ENCODE measurements at places on chromosomes 3 and 15.
A peak's percentile ranks its signal among the peaks of the same experiment; 100 is the strongest.

GRCh38 chr15:70777170-70777926, 14.0 kb upstream of the UACA start:
- DNase-seq, result no peak

DNA sequence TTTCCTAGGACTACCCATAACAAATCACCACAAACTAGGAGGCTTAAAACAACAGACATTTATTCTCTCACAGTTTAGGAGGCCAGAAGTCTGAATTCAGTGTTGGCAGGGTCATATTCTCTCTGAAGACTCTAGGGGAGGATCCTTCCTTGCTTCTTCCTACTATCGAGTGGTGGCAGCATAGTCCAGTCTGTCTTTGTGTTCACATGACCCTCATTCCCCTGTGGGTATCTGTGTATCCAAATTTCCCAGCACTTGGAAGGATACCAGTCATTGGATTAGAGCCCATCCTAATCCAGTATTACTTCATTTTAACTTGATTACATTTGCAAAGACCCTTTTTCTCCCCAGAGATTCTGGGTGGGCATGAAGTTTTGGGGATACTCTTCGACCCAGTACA, 63.8 kb downstream of the GMPS start:
- no peak for DNase-seq

DNA sequence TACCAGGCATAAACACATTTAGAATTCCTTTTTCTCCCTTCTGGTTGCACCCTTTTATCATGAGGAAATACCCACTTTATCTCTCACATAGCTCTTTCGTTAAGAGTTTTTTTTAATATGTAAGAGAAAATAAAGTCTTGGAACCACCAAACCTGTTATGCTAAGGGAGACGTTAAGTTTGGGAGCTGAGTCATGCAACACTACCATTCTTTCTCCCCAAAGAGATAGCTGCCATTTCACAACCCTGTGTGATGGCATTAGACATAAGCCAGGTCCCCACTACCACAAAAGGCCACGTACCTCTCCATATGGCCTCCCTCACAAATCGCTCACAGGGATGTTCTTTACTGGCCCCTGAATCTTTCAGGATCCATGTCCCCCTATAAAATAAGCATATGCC, 7.6 kb upstream of the NIPA1 start:
- no peak for DNase-seq

- DNase-seq, result peak; percentile 20
Observed at GRCh38 chr15:90482124-90483011, 47.4 kb upstream of the CRTC3 start.

GRCh38 chr3:70277304-70277703, 35.1 kb downstream of the MDFIC2 start:
- no peak for DNase-seq

DNA sequence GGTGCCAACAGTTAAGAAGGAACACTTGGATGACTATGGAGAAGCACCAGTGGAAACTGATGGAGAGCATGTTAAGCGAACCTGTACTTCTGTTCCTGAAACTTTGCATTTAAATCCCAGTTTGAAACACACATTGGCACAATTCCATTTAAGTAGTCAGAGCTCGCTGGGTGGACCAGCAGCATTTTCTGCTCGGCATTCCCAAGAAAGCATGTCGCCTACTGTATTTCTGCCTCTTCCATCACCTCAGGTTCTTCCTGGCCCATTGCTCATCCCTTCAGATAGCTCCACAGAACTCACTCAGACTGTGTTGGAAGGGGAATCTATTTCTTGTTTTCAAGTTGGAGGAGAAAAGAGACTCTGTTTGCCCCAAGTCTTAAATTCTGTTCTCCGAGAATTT, 3.0 kb downstream of the SKIL start:
- DNase-seq, result no peak

- peak; percentile 18 for DNase-seq
Observed at GRCh38 chr15:41940441-41940857, 31.9 kb downstream of the EHD4 start.

DNA sequence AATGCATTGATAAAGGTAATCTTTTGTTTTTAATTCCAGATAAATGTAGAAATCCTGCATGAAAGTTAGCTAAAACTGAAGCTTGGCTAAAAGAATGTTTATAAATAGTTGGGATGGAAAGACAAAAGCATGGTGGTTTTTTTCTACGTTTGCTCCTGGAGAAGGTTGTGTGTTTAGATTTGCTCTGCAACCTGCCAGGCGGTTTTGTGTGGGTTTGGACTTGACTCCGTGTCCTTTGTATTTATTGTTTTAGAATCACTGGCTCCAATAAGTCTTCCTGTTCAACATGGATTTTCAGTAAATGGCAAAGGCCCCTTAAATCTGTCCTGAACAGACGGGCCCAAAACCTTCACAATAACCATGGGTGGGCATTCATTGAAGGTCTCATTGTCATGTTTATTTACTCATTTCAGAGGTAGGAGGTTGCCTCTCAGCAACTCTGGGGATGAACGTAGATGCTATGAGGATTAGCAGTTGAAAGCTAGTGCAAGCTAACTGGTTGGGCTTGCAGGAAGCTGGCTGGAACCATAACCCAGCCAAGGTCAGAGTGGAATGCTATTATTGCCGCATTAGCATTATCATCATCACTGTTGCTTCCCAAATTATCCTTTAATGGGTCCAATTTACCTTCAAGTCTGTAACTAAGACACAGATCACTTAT, 60.6 kb upstream of the ADAMTS9 start:
- DNase-seq, result no peak

DNA sequence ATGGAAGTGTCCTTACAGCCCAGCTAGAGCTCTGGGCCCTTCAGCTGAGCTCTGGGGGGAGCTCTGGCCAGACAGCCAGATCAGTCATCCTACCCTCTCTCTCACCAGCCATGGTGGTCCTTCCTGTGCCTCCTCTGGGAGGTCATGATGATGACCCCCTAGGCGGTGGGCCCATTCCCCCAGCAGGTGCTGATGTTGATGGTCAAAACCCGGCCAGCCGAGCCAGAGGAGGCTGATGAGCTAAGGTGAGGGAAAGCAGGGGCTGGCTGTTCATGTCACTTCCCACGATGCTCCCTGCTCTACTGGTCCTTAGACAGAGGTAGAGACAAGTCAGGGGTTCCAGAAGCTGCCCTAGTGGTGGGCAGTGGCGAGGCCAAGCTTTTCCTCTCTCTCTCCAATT, 35.0 kb downstream of the GRAMD2A start:
- no peak for DNase-seq

DNA sequence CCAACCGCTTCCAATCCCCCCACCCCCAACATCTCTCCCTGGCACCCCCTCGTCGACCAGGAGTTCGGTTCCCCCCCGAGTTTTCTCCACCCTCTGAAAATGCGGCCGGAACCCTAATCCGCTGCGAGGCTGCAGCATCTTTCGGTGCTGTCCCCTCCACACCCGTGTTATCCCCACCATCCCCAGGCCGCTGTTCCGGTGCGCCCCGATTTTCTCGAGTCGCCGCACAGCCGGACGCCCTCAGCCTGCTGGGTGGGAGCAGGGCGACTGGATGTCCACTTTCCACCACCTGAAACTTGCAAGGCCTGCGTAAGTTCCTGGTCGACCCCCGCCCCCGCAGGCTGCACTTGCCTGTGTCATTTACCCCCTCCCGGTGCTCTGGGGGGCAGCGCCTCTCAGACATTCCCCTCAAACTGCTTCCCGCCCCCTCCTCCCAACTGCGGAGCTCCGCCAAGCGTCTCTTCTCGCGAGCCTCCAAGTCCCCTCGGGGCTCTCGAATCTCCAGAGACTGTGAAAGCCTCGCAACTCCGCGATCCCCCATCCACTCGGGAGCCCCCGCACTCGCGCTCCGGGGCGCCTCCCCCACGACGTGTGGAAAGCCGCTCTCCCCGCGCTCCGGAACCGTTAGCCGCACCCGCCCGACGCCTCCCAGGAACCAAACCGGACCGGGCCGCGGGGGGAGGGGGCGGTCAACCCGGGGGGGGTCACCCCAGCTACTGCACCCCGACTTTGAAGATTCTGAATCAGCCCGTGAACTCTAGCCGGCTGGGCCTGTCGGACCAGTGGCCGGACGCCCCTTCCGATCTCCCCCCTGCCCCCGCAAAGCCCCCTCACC, 566 bp downstream of the ETV5 start:
- DNase-seq, result no peak

GRCh38 chr3:129663045-129663446, 56.6 kb upstream of the PLXND1 start:
- DNase-seq, result no peak

DNA sequence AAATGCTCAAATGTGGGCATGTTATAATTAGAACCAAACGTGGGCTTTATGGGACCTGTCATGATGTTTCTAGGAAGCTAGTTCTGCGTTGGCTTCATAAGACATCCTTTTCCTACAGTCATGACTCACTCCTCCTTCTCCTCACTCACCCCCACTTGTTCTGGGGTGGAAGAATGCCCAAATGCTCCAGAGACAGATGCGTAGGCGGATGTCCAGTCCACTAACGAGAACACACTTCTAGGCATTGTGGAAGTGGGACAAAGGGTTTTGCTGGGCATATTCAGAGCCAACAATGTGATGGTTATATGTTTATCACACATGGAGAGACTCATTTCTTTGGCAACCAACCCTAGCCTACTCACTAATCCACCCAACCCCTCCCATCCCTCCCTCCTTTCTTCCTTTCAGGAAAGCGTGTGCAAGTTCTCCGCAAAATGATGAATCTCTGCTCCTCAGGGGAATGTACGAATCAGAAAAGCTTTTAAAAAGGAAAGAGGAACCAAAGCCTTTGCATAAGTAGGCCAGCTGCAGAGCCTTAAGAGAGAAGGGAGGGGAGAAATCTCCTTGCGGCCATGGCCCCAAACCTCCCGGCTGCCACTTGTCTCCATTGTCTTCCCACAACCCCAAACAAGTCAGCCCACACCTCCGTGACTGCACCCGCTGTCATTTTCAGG, 123.0 kb upstream of the SPRED1 start:
- DNase-seq, result no peak

DNA sequence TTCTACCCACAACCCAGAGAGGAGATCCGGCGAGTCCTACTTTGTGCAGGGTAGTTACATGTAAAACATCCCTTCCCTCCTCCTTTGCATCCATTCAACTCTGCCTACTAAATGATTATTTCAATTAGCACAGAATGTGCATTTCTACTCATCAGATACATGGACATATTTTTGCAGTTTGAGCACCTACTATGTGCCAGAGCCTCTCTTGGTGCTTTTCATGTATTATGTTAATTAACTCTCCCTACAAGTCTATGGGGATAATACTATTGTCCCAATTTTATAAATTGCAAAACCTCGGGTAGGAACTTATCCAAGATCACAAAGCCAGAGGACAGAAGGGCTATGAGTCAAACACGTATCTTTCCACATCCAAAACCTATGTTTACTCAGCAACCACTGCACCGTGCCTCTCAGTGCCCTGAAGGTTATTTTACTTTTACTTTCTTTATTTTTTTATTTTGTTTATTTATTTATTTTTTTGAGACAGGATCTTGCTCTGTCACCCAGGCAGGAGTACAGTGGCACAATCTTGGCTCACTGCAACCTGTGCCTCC, 432.8 kb downstream of the MAGI1 start:
- DNase-seq, result no peak

DNA sequence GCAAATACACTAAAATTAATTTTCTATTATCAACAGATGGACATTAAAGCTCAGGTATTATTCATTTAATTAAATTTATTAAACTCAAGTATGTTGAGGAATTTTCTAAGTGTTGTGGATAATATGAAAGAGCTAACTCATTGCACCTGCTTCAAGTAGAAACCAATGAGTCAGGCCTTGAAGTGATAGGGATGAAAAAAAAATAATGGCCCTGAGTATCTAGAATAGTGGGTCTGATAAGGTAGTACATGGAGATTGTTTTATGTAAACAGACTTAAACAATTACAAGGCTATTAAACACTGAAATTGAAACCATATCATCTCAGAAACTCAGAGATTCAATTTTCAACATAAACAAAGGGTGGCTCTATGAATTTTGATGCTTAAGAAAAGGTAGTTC, 857.1 kb upstream of the GBE1 start:
- no peak for DNase-seq

DNA sequence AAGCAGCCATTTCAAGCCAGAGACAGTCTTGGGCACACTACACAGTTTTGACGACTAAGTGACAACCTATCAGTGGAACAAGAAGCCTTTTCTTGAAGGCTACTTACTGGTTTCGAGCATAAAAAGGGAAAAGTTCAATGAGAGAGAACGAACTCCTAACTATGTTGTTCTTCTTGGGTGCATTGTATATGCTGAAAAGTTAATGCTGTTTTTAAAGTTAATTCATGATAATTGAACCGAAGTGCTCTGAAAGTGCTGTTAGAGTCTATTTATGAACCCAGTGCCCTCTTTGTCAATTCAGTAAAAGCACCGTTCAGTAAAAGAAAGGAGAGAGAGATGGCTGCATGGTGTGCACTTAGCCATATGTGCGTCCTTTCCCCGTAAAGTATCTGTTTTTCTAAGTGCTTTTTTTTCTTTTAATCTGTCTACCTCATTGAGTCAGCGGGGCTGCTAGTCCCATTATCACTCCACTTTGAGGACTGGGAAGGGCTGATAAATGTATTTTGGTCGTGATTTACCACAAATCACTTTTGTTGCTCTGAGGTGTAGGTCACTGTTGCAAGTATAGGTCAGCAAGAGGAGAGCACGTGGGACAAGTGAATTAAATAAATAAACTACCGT, 380.7 kb upstream of the GOLIM4 start:
- DNase-seq, result no peak

DNA sequence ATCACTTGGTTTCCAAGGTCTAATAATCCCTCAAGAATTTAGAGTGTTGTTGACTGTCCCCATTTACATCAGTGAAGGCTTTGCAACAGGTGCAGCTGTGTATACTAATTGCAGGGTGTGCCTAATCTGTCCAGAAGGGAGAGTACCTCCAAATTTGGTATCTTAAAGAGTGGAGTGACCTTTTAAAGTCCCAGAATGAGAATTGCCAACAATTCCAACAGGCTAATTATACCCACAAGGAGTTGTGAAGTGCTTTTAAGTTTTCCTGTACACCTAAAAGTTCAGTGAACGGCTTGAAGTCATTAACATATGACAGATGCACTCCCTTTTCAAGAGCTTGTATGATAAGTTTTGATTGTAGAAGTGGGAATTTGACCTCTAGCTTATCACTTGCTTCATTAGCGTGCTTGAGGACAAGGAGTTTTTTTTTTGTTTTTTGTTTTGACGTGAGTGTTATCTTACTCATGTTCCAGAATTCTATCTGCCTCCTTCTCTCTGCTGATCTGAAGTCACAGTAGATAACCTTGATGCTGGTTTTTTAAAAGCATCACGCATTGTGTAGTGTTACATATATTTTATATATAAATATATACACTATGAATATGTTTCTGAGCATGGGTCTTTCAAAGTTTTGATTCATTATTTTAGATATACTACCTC, 26.3 kb downstream of the CDIN1 start:
- DNase-seq, result no peak

Measured in stimulated activated CD4-positive, alpha-beta T cell treated with anti-CD3 and anti-CD28 coated beads, TNF-alpha, amount 100 ng/mL, for 1 hour (primary cell).